ENCODE measurements at places on chromosomes 4 and X.

DNA sequence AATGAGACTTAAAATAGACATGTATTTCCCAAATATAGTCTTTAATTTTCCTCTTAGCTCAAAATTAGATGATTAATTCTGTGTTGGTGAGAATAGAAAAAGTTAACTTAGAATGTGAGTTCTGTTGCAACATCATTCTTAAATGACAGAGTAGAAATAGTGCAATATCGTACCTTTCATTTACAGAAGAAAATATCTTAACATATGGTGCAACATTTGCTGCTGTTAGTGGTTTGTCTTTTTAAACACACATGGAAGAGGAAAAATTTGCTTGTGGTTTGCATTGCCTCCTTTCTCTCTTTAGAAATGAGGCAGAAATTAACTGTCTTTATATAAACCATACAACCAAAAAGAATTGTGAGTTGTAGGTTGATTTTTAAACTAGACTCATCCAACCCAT is 39.3 kb upstream of the FHDC1 start:
- DNase-seq = no peak

- DNase-seq = no peak
Measured at GRCh38 chr4:161555689-161556660, 607.8 kb downstream of the FSTL5 start.

DNA sequence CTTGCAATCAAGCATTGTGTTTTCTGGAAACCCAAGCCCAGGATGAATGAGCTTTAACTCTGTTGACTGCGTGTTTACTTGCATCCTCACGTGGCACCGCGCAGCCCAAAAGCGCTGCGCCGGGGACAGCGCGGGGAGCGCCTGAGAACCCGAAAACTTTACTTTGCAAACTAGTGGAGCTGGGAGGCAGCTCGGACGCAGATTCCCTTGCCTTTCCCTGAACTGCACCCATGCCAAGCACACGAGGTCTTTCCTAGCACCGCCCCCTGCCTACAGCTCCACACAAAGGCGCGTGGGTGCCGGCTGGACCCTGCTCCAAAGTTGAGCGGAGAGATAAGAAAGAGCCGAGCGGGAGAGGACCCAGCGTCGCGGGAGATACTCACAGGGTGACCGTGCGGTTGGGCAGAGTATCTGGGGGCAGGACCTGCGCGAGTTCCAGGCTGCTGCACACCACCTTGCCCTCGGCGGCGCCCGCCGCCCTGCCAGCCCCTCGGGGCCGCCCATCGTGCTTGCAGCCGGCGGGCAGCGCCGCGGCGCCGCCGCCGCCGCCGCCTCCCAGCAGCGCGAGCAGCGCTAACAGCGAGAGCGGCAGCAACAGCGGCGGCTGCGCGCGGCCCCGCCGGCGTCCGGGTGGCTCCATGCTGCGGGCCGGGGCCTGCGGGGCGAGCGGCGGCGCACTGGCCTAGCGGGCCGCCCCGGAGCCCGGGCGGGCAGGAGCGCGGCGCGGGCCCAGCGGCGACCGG is 550 bp downstream of the ADGRA3 start:
- DNase-seq = peak; percentile 72

GRCh38 chr4:150867148-150867547 is 147.9 kb downstream of the LRBA start:
- DNase-seq = no peak

GRCh38 chr4:119628281-119629141 is at the start of gene PDE5A:
Gene PDE5A, minus strand, starts transcription at chr4:119628804. Its CDS starts 133 bp downstream, at chr4:119628671.
- peak; percentile 85 for DNase-seq

GRCh38 chrX:70433848-70434351 is 10.7 kb upstream of the DLG3 start:
- DNase-seq = peak; percentile 76

GRCh38 chrX:76148041-76148665 is 24.7 kb upstream of the PBDC1 start:
- DNase-seq = no peak

- no peak for DNase-seq
Measured at GRCh38 chrX:14817571-14817970, 55.3 kb downstream of the FANCB start.

GRCh38 chrX:41441934-41442823 is 5.0 kb upstream of the NYX start:
- DNase-seq = peak; percentile 91

- DNase-seq = no peak
Measured at GRCh38 chrX:149491812-149492211, 13.3 kb downstream of the IDS start.

Data from heart left ventricle (tissue), 16 donors.